ENCODE measurements at places on chromosomes 11 and 22.

DNA sequence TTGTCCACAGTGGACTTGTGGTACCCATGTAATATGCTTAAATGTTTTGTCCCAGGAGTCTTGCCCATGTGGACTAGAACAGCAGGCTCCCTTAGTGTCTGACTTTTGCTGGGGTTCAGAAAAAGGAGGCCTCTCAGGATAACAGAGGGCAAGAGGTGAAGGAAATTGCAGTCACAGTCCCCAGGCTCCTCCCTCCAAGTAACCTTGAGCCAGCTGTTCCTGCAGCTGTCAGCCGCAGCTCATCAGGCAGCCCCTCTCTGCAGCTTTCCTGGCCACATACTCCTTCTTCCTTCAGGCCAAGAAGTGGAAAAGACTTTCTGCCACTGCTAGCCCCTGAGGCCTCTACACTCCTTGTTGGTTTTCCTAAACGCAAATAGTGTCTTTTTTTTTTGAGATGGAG is 6.3 kb upstream of the MYO18B start:
- DNase-seq = no peak

- DNase-seq = no peak
Observed at GRCh38 chr22:43005106-43005505, 9.8 kb downstream of the PACSIN2 start.

DNA sequence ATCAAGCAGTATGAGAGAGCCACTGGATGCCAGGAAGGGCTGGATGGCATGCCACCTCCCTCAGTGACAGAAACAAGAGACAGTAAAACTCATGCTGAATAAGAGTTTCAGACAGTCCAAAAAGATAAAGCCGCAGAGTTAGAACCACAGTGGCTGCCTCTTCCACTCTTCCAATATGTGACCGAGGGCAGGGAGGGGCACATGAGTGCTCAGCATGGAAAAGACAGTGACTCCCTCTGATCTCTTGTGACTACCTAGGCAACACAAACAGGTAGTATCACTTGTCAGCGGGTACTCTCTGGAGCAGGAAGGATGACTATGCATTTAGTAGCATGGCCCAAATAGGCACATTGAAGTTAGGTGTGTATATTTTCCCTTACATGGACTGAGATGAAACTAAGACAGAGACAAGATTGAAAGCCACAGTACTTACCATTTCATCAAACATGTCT is 295.4 kb downstream of the CADM1 start:
- no peak for DNase-seq

- no peak for DNase-seq
Observed at GRCh38 chr22:36563444-36563843, 34.5 kb upstream of the EIF3D start.

DNA sequence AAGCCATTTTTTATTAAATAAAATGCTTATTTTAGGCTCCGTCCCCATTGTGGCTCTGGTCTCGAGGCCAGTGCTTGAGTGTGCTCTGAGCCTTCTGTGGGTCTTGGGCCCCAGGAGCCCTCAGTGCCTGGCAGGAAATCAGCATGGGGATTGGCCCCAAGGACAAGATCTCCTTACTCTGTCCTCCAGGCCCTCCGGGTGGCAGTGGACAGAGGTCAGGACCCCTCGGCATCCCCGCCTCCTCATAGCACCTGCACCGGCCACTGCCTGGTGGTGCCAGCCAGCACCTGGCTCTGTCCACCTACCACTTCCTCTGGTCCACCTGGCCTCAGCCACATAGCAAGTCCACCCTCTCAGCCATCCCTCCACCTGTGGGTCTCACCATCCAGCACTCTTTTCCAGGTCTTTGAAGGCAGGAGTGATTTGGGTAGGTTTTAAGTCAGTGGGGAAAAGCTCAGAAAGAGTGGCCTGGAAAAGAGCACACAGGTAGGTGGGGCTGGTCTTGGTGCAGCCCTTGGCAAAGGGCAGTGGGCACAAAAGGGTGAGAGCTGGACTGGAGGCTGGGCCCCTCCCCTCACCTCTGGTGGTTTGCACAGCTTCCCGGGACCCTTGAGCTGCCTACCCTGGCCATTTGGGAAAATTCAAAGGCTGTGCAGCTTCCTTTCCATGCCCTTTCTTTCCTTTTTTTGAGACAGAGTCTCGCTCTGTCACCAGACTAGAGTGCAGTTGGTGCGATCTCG is 3.5 kb downstream of the CLDN5 start:
- DNase-seq = no peak

GRCh38 chr11:90349731-90350130 is 126.9 kb upstream of the CHORDC1 start:
- DNase-seq = no peak
